HFFc6 (cell line): ENCODE measurements at places on chromosomes 5 and 9.

GRCh38 chr5:155934964-155935363, 392.0 kb upstream of the SGCD start:
- DNase-seq, result no peak

GRCh38 chr5:73591102-73591695, 25.7 kb downstream of the UTP15 start:
- peak; percentile 91 for DNase-seq

GRCh38 chr5:7857926-7858632, 7.1 kb upstream of the CFAP90 start:
- DNase-seq, result no peak

- DNase-seq, result peak; percentile 95
Measured at GRCh38 chr9:114908104-114908622, 22.2 kb downstream of the TNFSF8 start.

GRCh38 chr9:114372921-114373448, 14.8 kb downstream of the AKNA start:
- DNase-seq, result no peak

GRCh38 chr9:121233906-121234831, 32.5 kb upstream of the RAB14 start:
- DNase-seq, result peak; percentile 60

DNA sequence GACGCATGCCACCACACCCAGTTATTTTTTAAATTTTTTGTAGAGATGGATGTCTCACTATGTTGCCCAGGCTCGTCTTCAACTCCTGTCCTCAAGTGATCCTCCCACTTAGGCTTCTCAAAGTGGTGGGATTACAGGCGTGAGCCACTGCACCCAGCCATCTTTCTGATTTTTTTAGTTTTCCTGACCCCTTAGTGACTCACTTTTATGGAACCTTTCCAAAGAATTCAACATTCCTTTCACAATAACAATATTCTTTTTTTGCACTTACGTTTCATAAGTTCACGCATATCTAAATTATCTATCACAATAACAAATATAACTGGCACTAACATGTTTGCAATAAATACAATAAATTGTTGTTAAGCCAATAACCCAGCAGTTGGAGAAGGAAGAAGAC, 8.5 kb downstream of the ELOVL7 start:
- DNase-seq, result no peak

- peak; percentile 20 for DNase-seq
Measured at GRCh38 chr5:80659106-80659505, 4.3 kb upstream of the DHFR start.
